DND-41 (cell line): ENCODE measurements at places on chromosomes 16 and 17.

GRCh38 chr17:17702449-17703139, 21.3 kb downstream of the RAI1 start:
- DNase-seq, result no peak

DNA sequence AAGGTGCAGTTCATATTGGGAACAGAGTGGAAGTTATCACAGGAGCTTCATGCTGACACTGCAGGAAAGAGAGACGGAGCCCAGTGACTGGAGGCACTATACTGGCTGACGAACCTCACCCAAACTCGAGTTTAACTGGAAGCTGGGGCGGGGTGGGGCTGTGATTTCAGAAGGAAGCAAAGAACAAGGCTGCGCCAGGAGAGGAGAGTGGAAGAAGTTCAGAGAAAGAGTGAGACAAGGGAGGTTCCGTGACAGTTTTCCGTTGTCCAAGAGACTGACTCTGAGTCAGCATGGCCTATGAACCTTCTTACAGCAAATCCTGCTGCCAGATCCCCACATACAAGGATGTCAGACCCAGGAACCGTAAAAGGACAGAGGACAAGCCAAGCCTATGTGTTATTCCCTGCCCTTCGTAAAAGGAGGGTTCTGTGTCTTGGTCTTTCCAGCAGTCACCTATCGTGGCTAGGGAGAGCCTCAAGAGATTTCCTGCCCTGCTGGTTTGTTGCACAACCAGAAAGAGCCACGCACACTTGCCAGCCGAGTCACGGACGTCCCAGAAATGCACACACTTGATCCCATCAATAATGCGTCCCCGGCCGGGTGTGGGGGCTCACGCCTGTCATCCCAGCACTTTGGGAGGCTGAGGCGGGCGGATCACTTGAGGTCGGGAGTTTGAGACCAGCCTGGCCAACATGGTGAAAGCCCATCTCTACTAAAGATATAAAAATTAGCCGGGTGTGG, 5.1 kb downstream of the PITPNA start:
- DNase-seq, result no peak

DNA sequence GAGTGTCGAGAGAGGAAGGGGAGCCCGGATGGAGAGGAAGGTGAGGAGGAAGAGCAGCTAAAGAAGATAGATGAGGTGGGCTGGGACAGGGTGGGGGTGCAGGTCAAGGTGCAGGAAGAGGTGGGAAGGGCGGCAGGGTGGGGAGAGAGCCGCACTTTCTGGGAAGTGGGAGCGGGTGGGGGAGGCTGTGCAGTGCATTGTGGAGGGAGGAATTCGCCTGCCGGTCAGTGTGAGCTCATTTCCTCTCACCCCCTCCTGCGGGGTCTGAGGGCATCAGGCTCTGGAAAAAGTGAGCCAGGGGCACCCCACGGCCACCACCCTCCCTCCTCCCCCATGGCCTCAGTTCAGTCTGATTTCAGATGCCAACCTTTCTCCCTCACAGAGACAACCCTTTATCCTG, 2.5 kb upstream of the ARHGAP23 start:
- DNase-seq, result no peak

- DNase-seq, result no peak
Observed at GRCh38 chr16:77948835-77949234, 73.5 kb upstream of the CLEC3A start.

DNA sequence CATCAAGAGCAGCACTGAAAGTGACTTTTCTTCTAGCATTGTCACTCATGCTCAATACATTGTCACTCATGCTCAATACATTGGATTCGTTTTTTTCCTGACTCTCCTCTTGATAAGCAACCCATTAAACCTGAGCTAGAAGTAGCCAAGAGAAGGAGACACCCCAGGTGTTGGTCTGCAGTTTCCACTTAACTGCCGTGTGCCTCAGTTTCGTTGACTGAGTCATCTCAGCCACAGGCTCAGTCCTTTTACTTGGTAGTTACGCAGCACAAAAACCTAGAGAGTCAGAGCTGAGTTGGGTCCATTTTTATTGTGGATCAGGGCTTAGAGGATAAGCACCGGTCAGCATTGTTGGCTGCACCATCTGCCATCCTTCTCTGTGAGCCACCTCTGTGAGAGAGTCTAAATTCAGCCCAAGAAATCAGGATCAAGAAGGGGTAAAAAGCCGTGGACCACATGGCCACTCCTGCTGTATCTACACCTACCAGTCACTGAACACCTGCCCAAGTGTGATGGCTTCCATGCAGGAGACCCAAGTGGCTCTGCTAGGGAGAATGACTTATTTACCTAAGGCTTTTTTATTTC, 11.3 kb downstream of the GINS2 start:
- DNase-seq, result no peak
